ENCODE measurements at places on chromosomes 6 and 20. TPM values are rescaled to one million over a fixed set of nuclear protein-coding genes. Genes with fewer than 3 reads are reported as not detected.
A peak's percentile ranks its signal among the peaks of the same experiment; 100 is the strongest.

The FAM209B gene
- not detected for total RNA-seq

The SLC22A23 gene
- total RNA-seq = 5.2 TPM

GRCh38 chr6:133833949-133834359 lies 55.0 kb upstream of the TCF21 start:
- no peak overlapping the region for H3K4me3 ChIP-seq
- no peak overlapping the region for H3K27ac ChIP-seq
- H3K36me3 ChIP-seq = no peaks in the 10 kb centered on the region
- H3K4me1 ChIP-seq = no peaks in the 10 kb centered on the region
- DNase-seq = no peak

DNA sequence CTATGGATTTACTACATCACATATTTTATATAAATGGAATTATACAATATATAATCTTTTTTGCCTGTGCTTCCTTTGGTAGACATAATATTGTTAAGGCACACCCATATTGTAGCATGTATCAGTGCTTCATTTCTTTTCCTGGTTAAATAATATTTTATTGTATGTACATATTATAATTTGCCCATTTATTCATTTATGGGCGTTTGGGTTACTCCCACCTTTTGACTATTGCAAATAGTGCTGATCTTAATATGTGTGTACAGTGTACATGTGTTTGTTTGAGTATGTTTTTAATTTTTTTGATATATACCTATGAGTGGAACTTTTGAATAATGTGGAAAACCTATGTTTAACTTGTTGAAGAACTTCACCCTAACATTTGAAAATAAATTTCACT lies 804.2 kb downstream of the DHX35 start:
- no peaks in the 10 kb centered on the region for H3K4me1 ChIP-seq
- no peak for DNase-seq
- no peak overlapping the region for H3K27ac ChIP-seq
- no peak overlapping the region for H3K4me3 ChIP-seq
- no peaks in the 10 kb centered on the region for H3K27me3 ChIP-seq
- no peaks in the 10 kb centered on the region for H3K36me3 ChIP-seq

GRCh38 chr6:126198631-126199030 lies 141.3 kb upstream of the CENPW start:
- H3K36me3 ChIP-seq = no peaks in the 10 kb centered on the region
- no peaks in the 10 kb centered on the region for H3K4me1 ChIP-seq
- no peak for DNase-seq

DNA sequence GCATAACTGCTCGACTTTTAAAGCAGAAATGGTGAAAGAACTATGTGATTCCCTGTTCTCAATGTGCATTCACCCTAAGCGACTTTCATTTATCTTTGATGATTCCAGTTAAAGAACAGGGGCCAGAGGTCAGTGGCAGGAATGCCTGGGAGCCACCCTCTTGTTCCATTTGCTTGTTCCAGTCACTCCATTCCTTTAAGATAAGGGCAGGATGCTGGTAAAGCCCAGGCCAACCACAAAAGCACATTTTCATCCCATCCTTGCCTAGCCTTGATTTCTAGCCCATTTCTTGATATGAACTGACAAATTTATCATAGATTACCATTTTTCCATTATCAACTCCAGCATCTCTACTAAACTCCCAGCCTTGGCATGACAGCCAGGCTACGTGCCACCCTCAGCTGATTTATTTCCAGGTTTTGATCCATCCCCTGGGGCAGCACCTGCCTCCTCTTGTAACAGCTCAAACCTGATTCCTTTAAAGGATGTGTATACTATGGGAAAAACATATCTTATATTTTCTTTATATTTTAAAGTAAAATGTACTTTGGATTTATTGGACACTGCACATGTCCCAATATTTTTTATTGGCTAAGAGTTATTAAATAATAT lies 19.2 kb downstream of the HMGN3 start:
- peaks cover 3% of the 10 kb centered on the region for H3K4me1 ChIP-seq
- no peaks in the 10 kb centered on the region for H3K27me3 ChIP-seq
- peaks cover 9% of the 10 kb centered on the region for H3K36me3 ChIP-seq
- DNase-seq = no peak
- no peak overlapping the region for H3K4me3 ChIP-seq

DNA sequence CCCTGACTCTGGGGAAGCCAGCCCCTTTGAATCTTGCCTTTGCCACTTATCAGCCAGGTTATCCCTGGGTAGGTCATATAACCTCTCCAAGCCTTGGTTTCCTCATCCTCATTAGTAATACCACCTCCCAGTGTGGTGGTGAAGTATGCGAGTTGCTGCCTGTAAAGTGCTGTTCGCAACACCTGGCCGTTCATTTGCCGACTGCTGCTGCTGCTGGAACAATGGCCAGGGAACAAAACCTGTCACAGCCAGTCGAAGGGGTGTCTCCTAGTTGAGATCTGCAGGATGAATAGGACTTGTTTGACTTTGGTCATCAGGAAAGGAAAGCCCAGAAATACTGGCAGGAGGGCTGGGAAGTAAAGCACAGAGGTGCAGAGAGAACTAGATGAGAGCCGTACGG lies 6.1 kb downstream of the MANBAL start:
- DNase-seq = no peak
- peak overlapping the region; percentile 87 for H3K27ac ChIP-seq
- H3K4me1 ChIP-seq = peaks cover 16% of the 10 kb centered on the region
- H3K36me3 ChIP-seq = peaks cover 7% of the 10 kb centered on the region

GRCh38 chr6:15581751-15582150 lies 81.1 kb downstream of the DTNBP1 start:
- H3K27me3 ChIP-seq = no peaks in the 10 kb centered on the region
- DNase-seq = no peak
- H3K36me3 ChIP-seq = no peaks in the 10 kb centered on the region
- no peak overlapping the region for H3K4me3 ChIP-seq
- H3K4me1 ChIP-seq = peaks cover 3% of the 10 kb centered on the region

DNA sequence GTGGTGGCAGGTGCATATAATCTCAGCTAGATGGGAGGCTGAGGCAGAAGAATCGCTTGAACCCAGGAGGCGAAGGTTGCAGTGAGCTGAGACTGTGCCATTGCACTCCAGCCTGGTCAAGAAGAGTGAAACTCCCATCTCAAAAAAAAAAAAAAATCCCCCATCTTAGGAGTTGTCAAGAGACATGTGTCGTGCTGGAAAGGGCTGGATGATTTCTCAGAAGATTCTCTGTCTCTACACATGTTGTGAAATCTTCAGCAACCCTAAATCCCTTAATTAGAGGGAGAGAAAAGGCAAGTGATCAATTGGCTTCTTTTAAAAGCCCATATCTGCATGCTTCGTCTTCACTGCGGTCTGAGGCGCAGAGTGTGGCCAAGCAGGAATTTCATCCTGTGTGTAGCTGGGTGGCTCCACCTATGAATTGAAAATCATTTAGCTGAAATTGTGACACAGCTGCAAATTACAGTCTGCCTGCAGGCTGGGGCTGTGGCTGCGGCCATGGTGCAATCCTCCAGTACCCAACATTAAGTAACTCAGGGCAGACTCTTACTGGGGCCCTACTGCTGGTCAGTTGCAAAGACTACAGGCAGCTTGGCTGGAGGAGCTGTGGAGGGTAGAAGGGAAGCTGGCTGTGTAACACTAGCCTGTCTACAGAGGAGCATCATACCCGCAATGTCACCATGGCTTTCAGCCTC lies 3.2 kb upstream of the TGM3 start:
- no peak for DNase-seq
- no peaks in the 10 kb centered on the region for H3K36me3 ChIP-seq

GRCh38 chr20:10651227-10651990 lies 22.4 kb downstream of the JAG1 start:
- H3K27ac ChIP-seq = no peak overlapping the region
- DNase-seq = peak; percentile 41
- no peaks in the 10 kb centered on the region for H3K27me3 ChIP-seq
- peaks cover 80% of the 10 kb centered on the region for H3K4me1 ChIP-seq

Data from heart left ventricle (tissue), 16 donors.